Stimulated activated CD8-positive, alpha-beta memory T cell treated with anti-CD3 and anti-CD28 coated beads, Interleukin-7, amount 100 ng/mL, for 1 hour (primary cell): ENCODE measurements at places on chromosomes 2 and 18.

DNA sequence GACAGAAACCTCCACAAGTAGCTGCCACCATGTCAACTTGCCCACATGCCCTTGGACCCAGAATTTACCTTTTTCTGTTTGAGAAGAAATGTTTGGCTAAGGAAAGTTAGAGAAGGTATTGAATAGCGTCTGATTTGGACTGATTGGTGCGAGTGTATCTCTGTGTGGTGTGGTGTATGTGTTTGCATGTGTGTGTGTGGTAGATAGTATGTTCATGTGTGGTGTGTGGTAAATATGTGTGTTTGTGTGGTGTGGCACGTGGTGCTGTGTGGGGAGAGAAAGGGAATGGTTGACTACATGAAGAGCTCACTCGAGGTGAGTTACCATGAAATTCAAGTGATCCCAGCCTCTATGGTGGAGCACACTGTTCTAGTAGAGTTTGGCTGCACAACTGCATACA lies 360.8 kb upstream of the SPHKAP start:
- no peak for DNase-seq

DNA sequence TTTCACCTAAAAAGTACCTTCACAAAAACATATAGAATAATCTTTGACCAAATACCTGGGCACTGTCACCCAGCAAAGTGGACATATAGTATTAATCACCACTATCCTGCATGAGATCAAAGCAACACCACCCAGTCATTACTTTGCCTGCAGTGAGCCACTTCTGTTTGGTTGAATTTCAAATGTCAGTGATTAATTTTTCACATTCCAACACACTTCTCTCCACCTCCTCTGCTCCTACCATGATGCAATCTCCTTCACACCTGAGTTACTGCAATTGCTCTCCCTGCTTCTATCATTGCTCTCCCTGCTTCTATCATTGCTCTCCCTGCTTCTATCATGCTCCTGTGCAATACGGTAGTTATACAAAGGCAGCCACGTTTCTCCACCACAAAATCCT lies 106.1 kb upstream of the NETO1 start:
- no peak for DNase-seq

DNA sequence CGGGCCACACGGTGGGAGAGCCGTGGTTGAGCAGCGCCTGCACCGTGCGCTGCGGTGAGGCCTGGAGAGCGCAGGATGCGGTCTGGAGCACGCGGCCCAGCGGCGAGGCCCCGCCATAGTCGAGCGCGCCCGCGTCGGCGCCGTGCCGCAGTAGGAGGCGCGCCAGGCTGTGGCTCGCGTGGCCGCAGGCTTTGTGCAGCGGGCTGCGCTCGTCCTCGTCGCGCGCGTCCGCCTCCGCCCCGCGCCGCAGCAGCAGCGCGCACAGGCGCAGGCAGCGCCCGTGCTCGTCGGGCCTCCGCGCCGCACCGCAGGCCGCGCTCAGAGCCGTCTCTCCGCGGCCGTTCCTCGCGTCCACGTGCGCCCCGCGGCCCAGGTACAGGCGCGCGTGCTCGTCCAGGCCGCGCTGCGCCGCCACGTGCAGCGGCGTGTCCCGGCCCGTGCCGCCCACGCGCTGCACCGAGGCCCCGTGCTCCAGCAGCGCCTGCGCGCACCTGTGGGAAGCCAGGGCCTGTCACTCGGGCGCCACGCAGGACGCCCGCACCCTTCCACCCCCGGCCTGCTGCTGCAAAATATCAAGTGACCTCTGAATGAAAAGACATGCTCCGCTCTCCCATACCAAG lies 46.3 kb upstream of the GBX2 start:
- no peak for DNase-seq

- no peak for DNase-seq
These were observed 998.0 kb upstream of the CDH2 start for GRCh38 chr18:29174891-29175290.
